ENCODE measurements at places on chromosomes 16 and 17.

DNA sequence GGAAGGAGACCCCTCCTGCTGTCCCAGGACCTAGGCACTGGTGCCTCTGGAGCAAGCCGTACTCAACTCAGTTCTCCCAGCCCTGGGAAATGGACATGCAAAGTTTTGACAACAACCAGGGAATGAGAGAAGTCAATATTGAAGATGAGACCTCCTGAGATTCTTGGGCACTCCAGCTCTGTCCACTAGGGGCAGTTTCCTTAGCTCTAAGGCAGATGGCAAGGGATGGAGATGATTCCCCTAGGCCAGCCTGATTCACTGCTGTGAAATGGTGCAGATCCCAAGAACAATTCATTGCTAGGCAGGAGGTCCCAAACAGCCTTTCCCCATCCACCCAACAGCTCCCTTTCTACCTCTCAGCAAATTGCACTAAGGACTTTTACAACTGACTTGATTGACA lies 20.5 kb upstream of the SDR42E2 start:
- DNase-seq, result no peak

GRCh38 chr16:10992797-10993196 lies 48.4 kb downstream of the CLEC16A start:
- DNase-seq, result peak; percentile 93

DNA sequence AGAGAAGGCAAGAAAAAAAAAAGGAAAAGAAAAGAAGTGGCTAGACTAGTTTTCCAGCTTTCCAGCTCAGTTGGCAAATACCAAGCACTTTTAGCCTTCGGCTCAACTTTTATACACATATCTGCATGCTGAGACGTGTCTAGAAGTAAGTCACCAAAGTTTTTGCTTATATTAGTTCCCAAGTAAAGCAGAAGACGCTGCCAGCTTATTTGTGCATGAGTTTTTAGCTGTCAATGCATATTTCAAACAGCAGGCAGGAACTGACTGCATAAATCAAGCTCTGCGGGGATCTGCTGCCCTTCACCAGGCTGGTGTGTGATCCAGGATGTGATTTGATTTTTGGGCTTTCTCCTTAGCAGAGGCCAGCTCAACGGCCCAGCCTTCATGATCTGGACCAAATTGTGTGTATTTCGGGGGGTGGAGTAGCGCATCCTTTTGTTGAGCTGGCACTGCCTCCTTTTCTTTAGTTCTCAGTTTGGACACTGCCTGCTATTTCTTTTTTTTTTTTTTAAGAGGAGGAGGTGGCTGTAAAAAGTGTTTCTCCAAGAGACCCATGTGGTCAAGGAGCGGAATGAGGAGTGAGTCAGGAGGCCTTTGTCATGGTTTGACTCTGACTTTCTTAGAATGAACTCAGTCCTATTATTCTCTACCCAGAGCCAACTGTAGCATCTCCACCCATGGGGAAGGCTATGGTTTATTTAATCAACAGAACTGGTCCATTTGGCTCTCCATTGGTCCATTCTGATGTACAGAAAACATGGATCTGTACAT lies 162.6 kb upstream of the XYLT1 start:
- DNase-seq, result no peak

DNA sequence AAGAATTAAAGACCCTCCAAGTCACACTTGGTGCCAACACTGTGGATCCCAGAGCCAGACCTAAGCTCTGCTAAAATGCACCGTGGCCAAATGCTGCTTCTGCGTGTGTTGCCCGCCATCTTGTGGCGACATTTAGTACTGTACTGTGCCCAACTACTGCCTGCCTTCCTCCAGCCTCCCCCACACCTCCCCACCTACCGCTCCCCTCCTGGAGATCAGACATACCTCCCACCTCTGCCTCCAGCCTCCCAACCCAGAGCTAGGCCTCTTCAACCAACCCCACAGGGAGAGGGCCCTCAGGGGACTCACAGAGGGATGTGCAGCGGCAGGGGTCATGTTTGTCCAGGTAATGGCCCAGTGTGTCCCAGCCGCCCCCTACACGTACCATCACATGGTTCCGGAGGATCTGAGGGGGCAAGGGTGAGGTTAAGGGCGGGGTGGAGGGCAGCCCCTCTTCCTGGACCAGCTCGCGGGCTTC lies 5.5 kb downstream of the GAS2L2 start:
- DNase-seq, result peak; percentile 83

GRCh38 chr17:2366747-2367494 lies 29.6 kb downstream of the SGSM2 start:
- no peak for DNase-seq

GRCh38 chr16:86966777-86967176 lies 350.4 kb downstream of the C16orf95 start:
- DNase-seq, result no peak

DNA sequence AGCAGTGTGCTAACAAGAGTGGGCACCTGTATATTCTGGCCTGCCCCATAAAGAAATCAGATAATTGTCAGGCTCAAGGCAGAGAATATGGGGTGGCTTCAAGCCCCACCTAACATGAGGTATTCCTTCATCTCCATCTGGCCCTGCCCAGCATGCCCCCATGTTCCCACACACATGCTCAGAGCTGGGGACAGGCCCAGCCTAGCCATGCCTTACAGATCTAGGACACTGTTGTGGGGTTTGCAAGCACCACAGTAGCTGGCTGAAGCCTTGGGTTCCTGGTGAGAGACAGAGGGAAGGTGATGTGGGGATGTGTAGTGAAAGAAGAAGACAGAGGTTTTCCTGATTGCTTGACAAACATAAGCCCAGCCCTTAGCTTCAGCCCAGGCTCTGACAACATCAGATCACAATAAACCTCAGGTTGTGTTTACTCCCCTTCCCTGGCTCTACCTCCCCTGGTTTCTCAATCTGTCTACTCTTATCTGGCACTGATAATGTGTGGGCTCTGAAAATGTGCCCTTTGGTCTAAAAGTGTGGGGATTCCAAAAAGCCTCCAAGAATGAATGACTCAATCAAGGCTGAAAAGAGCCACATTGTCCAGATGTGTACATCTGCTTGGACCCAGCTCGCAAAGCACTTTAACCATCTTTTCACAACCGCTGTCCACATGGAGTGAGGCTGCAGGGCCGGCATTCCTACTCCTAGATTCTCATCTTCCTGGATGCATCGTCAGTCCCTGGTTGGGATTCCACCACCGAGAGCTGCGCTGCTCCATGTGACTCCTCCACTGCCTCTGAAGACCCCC lies 34.4 kb downstream of the CDRT4 start:
- DNase-seq, result peak; percentile 67

- DNase-seq, result peak; percentile 90
Measured at GRCh38 chr16:15518381-15519351, 84.3 kb downstream of the BMERB1 start.

GRCh38 chr17:35808240-35808961 lies 883 bp upstream of the TAF15 start:
- DNase-seq, result no peak

- no peak for DNase-seq
Measured at GRCh38 chr17:18021372-18021771, 17.6 kb downstream of the ATPAF2 start.

- DNase-seq, result no peak
Measured at GRCh38 chr17:65626451-65626850, 65.0 kb upstream of the AXIN2 start.

GRCh38 chr16:57042157-57043111 lies 49.9 kb upstream of the CPNE2 start:
- peak; percentile 69 for DNase-seq

DNA sequence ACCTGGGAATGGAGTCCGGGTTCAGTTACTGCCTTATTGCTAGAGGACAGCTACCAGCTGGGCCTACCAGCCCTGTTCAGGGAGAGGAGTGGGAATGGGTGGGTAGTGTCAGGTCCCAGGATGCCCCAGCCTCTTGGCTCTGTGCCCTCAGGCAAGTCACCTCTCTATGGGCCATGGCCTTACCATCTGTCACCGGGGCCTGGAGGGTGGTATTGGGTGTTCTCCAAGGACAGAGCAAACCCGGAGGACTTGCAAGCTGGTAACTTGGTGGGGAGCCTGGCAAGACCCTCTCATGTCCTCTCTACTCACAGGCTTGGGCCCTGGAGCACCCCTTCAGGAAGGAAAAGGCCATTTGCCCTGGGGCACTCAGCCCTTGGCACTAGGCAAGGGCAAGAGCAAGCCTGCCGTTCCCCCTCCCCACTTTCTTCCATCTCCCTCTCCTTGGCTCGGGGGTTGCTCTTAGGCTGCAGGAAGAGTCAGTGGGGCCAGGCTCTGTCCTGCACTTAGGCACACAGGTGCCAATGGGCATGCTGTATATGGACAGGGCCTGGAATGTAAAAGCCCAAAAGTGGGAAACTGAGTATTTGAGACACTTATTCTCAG lies 170.0 kb upstream of the ZNF267 start:
- no peak for DNase-seq

DNA sequence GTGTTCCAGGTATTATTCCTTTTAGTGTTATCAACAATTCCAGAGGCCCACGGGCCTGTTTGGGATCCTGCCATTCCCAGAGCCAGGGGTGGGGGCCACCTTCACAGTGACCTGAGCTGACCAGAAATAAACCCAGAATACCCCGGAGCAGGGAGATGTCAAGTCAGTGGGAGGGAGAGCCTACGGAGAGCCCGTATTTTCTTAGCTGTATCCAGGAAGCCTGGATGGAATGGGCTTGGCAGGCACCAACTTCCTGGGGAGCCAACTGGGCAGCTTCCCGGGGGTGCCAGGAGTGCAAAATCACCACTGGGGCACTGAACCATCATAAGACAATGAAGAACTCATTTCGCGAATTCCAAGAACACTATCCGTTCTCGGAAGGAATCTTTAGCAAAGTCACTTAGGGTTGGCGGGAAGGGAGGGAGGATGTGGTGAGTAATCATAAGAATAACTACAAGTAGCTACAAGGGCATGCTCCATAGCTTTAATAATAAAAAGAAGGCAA lies 13.2 kb upstream of the MRTFB start:
- peak; percentile 75 for DNase-seq

- peak; percentile 98 for DNase-seq
Measured at GRCh38 chr16:19008245-19009169, 24.8 kb downstream of the TMC7 start.

- DNase-seq, result peak; percentile 84
Measured at GRCh38 chr16:3696425-3697218, 20.7 kb downstream of the TRAP1 start.

DNA sequence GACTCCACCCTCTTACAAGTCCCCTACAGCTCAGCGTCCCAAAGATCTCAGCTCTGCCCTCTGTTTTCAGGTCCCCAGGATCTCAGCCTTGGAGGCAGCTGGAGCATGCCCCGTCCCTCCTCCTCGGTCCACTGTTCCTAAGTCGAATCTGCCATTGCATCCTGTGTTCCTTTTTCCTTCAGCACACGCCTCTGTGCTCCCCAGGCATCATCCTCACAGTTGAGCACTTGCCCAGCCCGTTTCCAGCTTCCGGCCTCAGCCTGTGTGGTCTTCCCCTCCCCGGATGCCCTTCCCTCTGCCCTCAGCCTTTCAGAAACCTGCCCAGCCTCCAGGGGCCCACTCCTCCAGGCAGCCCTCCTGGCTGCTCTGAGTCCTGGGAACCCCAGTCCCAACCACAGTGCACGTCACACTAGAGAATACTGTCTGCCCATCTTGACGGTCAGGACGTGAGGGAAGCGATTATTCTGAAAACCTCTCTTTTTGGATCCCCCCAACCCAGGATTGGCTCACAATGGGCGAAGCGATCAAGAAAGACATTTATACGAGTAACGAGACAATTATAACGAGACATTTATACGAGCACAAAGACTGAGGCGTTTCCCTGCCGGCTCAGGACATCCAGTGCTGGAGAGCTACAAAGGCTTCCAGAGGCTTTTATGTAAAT lies 41.4 kb downstream of the RPH3AL start:
- DNase-seq, result no peak

DNA sequence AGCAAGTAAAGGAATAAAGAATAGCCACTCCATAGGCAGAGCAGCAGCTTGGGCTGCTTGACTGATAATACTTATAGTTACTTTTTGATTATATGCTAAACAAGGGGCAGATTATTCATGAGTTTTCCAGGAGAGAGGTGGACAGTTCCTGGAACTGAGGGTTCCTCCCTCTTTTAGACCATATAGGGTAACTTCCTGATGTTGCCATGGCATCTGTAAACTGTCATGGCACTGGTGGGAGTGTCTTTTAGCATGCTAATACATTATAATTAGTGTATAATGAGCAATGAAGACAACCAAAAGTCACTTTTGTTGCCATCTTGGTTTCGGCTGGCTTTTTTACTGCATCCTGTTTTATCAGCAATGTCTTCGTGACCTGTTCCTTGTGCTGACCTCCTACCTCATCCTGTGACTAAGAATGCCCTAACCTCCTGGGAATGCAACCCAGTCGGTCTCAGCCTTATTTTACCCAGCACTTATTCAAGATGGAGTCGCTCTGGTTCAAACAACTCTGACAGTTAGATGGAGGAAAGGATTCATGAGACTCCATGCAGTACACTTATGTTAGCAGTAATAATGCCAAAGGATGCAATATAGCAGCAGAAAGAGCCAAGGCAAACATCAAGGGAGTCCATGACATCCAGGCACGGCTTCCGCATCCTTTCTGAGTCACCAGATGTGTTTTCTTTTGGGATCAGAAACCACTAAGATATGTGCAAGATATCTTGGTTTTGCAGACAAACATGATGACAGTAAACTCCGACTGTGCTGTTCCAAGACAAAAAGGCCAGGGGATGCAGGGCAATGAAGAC lies 55.8 kb upstream of the B4GALNT2 start:
- peak; percentile 80 for DNase-seq

DNA sequence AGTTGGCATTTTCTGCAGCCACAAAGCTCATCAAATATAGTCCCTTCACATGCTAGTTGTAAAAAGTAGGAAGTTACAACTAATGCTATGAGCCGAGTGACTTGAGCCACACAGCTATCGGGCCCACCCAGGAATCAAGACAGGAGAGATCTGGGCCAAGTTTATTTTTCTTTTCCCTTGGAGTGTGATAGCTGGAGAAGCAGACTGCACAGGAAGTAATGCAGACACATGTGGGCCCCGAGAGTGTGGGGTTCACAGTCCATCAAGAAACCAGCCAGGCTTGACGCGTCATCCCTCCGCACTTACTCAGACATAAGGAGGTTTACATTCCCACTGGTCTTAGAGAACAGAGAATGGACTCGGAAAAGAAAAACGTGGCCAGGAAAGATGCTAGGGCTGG lies 403.1 kb upstream of the CDH11 start:
- DNase-seq, result peak; percentile 79

DNA sequence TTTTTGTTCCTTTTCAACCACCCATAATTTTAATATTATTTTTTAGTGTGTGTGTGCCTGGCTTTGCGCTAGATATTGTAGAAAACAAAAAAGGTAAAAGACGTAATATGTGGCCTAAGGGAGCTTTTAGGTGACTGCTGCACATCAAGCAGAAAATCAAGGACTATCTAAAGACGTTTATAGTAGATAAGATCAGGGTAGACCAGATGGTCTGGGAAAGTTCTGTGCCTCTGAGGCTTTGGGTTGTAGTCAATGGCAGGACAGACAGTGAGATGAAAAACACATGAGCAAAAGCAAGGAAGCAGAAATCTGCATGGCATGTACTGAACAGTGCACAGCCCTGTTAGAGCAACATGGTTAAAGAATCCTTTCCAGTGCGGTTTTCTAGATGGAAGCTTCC lies 26.8 kb upstream of the ARHGAP23 start:
- no peak for DNase-seq

Data from fibroblast of lung (primary cell).